Upper lobe of left lung (tissue), 6 donors: ENCODE measurements at places on chromosomes 11 and 22. TPM values are rescaled to one million over a fixed set of nuclear protein-coding genes. Genes with fewer than 3 reads are reported as not detected.

DNA sequence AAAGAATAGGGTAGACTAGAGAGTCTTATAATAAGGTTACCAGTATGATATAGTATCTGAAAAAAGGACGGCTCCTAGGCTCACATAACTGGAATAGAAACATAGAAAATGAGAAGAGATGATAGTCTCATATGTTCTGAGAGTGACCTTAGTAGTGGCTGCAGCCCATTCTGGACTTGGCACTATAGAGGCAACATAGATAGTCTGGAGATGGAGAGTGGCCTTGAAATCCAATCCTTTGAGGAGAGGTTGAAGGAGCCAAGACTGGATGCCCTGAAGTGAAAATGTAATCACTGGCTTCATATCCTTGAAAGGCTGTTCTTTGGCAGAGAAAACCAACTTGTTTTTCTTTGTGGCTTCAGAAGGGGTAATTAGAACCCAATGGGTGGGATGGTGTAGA lies 81.1 kb downstream of the STIM1 start:
- no peak overlapping the region for H3K4me3 ChIP-seq
- H3K27me3 ChIP-seq = no peaks in the 10 kb centered on the region
- no peak for DNase-seq

C22orf42 gene
- not detected for total RNA-seq

- peaks cover 3% of the 10 kb centered on the region for H3K4me1 ChIP-seq
- H3K36me3 ChIP-seq = no peaks in the 10 kb centered on the region
- H3K27ac ChIP-seq = no peak within 1 kb of the TSS
These were observed at the start of gene HTR3A for GRCh38 chr11:113974741-113975470. HTR3A (plus strand) TSS chr11:113975108; CDS start chr11:113975326, 218 bp downstream.

DNA sequence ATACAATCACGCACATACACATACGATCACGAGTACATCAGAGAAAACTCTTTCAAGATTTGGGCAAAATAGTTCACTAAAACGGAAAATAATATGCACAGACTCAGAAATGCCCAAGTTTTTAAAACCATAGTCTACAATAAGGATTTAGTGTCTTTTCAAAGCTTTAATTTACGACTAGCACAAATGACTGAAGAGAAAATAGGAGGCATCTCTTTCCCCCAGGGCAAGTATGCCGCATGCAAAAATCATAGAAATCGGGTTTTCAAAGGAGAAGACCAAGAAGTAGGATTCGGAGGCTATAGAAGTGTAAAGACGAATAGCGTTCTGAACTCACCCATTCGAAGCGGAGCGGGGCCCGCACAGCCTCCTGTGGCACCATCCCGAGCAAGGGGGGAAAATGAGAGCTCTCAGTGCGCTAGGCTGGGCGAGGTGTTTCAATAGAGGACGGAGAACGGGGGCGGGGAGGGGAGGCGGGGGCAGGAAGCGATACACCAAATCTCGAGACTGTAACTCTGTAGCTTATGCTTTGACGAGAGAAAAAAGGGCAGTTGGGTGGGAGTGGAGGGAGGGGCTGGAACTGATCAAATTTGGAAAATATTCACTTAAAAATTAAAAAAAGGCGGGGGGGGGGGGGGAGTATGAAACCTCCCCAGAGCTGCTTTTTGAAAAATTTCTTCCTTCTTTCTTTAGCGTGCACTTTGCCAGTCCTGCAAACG lies 15.8 kb downstream of the BLID start:
- peak overlapping the region; percentile 63 for H3K27ac ChIP-seq
- H3K4me1 ChIP-seq = peaks cover 9% of the 10 kb centered on the region
- no peaks in the 10 kb centered on the region for H3K27me3 ChIP-seq
- DNase-seq = peak; percentile 51
- H3K4me3 ChIP-seq = peak overlapping the region; percentile 24
- no peaks in the 10 kb centered on the region for H3K36me3 ChIP-seq

- H3K27me3 ChIP-seq = peaks cover 18% of the 10 kb centered on the region
- DNase-seq = peak; percentile 31
- no peaks in the 10 kb centered on the region for H3K36me3 ChIP-seq
- no peak overlapping the region for H3K27ac ChIP-seq
- H3K4me1 ChIP-seq = peaks cover 25% of the 10 kb centered on the region
These were observed 7.3 kb upstream of the TBX1 start for GRCh38 chr22:19753090-19753842.
